ENCODE measurements at places on chromosomes 7 and 10. TPM values are rescaled to one million over a fixed set of nuclear protein-coding genes. Genes with fewer than 3 reads are reported as not detected.

GRCh38 chr7:132770055-132770454, 193.8 kb upstream of the PLXNA4 start:
- no peaks in the 10 kb centered on the region for H3K36me3 ChIP-seq
- H3K27ac ChIP-seq, result no peak overlapping the region
- H3K4me3 ChIP-seq, result no peak overlapping the region
- H3K4me1 ChIP-seq, result no peaks in the 10 kb centered on the region
- DNase-seq, result no peak

GRCh38 chr10:3682745-3683144, 102.3 kb downstream of the KLF6 start:
- H3K27ac ChIP-seq, result no peak overlapping the region
- no peaks in the 10 kb centered on the region for H3K4me1 ChIP-seq

The ADGRA1 gene
- total RNA-seq, result 0.03 TPM

GRCh38 chr7:35805876-35806275, 5.0 kb downstream of the SEPTIN7 start:
- no peaks in the 10 kb centered on the region for H3K27me3 ChIP-seq
- DNase-seq, result no peak
- H3K27ac ChIP-seq, result no peak overlapping the region
- H3K4me3 ChIP-seq, result no peak overlapping the region

DNA sequence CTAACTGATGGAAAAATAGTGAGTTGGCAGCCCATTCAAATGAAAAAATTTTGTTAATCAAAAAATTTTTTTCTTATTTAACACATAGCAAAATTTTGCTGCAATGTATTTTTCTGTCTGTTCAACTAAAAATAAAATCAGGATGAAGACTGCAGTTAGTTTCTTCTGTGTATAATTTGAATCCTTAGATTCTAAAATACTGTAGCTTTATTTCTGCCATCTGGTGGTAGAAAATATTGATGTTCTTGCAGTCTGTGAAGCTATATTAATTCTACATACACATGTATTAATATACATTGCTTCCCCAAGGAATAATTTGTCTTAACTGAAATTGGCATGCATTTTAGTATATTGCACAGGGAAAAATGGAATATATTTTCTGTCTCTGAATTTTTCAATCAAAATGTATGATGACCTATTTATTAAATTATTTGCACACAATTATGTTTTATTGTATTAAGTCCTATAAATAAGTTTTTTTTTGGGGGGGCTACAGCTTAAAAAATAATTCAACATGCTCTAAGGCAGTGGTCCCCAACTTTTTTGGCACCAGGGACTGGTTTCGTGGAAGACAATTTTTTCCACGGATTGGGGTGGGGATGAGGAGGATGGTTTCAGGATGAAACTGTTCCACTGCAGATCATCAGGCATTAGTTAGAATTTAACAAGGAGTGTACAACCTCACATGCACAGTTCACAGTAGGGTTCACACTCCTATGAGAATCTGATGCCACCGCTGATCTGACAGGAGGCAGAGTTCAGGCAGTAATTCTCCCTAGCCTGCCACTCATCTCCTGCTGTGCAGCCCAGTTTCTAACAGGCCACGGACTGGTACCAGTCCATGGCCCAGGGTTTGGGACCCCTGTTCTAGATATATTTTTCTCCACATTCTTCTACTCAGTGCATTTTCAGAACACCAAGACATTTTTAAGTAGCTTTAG, 119.4 kb downstream of the GNAT3 start:
- H3K27ac ChIP-seq, result no peak overlapping the region
- H3K36me3 ChIP-seq, result no peaks in the 10 kb centered on the region
- no peaks in the 10 kb centered on the region for H3K27me3 ChIP-seq
- DNase-seq, result no peak
- H3K4me3 ChIP-seq, result no peak overlapping the region
- H3K4me1 ChIP-seq, result no peaks in the 10 kb centered on the region

The ANKRD1 gene
- 0.19 TPM for total RNA-seq

The GIMAP8 gene
- 2.1 TPM for total RNA-seq

The TRA2A gene
- total RNA-seq, result 47.6 TPM

DNA sequence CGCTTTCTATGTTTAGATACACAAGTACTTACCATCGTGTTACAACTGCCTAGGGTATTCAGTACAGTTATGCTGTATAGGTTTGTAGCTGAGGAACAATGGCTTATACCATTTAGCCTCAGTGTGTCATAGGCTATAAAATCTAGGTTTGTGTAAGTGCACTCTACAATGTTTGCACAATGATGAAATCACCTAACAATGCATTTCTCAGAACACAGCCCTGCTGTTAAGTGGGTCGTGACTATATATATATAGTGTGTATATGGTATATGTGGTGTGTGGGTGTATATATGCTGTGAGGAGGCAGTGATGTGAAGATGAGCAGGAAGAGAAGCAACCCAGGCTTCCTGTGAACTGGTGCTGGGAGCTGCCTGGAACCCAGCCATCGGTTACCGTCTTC, 65.6 kb upstream of the MKI67 start:
- no peak for DNase-seq
- H3K36me3 ChIP-seq, result no peaks in the 10 kb centered on the region
- no peaks in the 10 kb centered on the region for H3K4me1 ChIP-seq
- H3K4me3 ChIP-seq, result no peak overlapping the region

DNA sequence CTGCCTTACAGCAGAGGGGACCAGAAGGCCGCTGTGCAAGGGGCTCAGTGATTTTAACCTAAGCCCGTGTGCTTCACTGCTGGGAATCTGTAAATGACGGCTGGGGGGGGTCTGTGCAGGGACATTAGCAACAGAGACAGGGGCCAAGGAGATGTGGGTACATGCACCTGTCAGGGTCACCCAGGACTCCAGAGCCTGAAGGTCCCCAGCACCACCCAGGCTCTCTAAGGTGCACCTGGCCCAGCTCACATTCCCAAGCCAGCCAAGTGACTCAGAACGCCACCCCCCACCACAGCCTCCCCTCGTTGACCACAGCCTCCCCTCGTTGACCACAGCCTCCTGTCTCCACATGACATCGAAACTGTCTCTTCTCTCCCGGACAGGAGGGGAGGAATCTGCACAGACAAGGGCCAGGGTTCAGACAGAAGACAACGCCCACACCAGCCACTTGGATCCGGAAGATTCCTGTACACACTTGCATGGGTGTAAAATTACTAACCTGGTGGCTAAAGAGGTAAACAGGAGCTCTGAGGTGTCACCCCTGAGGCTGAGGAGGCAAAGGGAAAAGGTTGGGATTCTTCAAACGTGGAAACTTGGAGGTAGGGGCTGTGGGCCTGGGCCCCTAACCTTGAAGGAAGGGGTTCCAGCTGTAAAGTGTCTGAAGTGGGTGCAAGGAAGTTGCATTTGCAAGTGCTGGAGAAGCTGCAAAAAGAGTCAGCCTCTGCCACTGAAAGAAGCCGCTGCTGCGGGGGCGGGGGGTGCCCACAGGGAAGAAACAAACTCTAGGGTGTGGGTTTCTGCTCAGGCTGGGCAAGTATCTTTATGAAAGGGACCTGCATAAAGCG, 27.0 kb downstream of the CALML3 start:
- H3K4me3 ChIP-seq, result no peak overlapping the region
- peak; percentile 42 for DNase-seq
- H3K36me3 ChIP-seq, result no peaks in the 10 kb centered on the region
- H3K4me1 ChIP-seq, result peaks cover 24% of the 10 kb centered on the region

DNA sequence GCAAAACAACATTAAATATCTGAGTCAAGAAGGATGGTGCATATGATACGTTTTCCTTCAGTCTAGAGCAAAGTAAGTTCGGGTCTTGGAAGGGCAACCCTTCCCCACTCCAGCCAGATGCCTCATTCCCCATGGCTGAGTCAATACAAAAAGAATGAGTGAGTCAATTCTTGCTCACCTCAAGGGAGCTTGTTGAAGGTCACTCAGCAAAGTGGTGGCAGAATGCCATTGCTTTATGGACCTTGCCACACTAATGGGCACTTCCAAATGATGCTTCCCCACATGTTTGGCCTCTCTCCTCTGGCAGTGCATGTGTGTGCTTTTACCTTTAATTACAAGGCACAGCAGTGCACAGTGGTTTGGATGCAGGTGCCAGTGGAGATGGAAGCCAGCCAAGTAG, 296.5 kb downstream of the SORCS3 start:
- H3K4me1 ChIP-seq, result no peaks in the 10 kb centered on the region
- no peaks in the 10 kb centered on the region for H3K27me3 ChIP-seq
- no peak overlapping the region for H3K4me3 ChIP-seq
- no peak for DNase-seq
- H3K27ac ChIP-seq, result no peak overlapping the region
- H3K36me3 ChIP-seq, result no peaks in the 10 kb centered on the region

The BNIP3 gene
- total RNA-seq, result 317 TPM

DNA sequence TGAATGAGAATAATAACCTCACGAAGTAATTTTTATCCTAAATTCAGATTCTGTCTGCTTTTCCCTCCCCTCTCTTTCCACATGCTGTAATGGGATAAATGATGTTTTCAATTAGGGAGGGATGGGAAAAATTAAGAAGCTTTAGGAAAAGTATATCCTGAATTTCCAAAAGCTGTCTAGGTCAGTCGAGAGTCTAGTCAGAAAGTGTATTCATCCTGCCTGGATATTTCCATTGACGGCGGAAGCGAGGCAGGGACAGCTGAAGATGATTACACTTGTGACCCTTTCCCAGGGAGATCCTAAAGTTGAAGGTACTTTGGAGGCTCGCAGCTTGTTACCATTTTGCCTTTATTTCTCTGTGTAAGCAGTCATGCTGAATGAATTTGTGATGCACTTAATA, 204.1 kb downstream of the ZNF365 start:
- H3K27ac ChIP-seq, result no peak overlapping the region
- no peaks in the 10 kb centered on the region for H3K27me3 ChIP-seq
- no peak for DNase-seq
- no peaks in the 10 kb centered on the region for H3K4me1 ChIP-seq

- no peaks in the 10 kb centered on the region for H3K27me3 ChIP-seq
- no peaks in the 10 kb centered on the region for H3K4me1 ChIP-seq
- no peak for DNase-seq
- no peak overlapping the region for H3K4me3 ChIP-seq
- H3K36me3 ChIP-seq, result no peaks in the 10 kb centered on the region
- no peak overlapping the region for H3K27ac ChIP-seq
These were observed 152.5 kb downstream of the AKR1D1 start for GRCh38 chr7:138228769-138229168.
